ENCODE measurements at places on chromosomes 7 and 10.

GRCh38 chr10:98920807-98921206, 314.8 kb downstream of the HPSE2 start:
- H3K4me3 ChIP-seq, result no peak overlapping the region
- DNase-seq, result peak; percentile 62
- H3K27me3 ChIP-seq, result no peaks in the 10 kb centered on the region
- H3K27ac ChIP-seq, result no peak overlapping the region
- no peaks in the 10 kb centered on the region for H3K36me3 ChIP-seq

GRCh38 chr10:10520491-10521385, 496.9 kb upstream of the CELF2 start:
- H3K4me1 ChIP-seq, result no peaks in the 10 kb centered on the region
- DNase-seq, result no peak
- no peaks in the 10 kb centered on the region for H3K27me3 ChIP-seq
- no peak overlapping the region for H3K4me3 ChIP-seq
- H3K36me3 ChIP-seq, result no peaks in the 10 kb centered on the region
- H3K27ac ChIP-seq, result no peak overlapping the region

GRCh38 chr10:34780818-34781380, 34.2 kb downstream of the PARD3 start:
- H3K36me3 ChIP-seq, result no peaks in the 10 kb centered on the region
- no peaks in the 10 kb centered on the region for H3K27me3 ChIP-seq
- H3K27ac ChIP-seq, result peak overlapping the region; percentile 48
- peaks cover 12% of the 10 kb centered on the region for H3K4me1 ChIP-seq
- no peak overlapping the region for H3K4me3 ChIP-seq

DNA sequence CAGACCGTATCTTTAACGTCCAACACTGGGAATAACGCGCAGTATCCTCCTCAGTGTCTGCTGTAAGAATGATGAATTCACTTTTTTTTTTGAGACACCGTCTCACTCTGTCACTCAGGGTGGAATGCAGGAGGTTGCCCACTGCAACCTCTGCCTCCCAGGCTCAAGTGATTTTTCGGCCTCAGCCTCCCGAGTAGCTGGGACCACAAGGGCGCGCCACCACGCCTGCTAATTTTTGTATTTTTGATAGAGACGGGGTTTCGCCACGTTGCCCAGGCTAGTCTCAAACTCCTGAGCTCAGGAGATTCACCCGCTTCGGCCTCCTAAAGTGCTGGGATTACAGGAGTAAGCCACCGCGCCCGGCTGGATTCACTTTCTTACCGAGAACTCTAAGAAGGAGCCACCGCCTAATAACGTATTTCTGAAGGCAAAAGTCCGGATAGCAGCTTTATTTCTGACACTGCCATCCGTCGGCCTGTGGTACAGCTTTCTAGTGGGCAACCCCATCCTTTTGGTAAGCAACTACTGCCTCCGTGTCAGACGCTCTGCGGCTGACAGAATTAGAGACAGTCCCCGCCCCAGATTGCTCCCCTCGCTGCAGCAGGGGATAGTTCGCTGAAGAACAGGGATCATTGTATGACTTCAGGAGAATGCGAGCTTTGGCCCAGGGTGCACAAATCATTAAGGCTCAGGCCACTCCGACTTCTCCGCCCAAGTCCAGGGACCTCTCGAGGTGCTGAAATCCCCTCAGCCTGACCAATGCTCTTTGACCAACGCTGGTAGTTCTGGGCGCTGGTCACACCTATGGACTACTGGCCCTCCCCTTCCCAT, 662 bp downstream of the POLR3A start:
- peaks cover 19% of the 10 kb centered on the region for H3K36me3 ChIP-seq
- H3K4me3 ChIP-seq, result peak overlapping the region; percentile 97
- peak overlapping the region; percentile 68 for H3K27ac ChIP-seq
- no peaks in the 10 kb centered on the region for H3K27me3 ChIP-seq
- DNase-seq, result peak; percentile 70
- peaks cover 13% of the 10 kb centered on the region for H3K4me1 ChIP-seq

GRCh38 chr10:92690211-92690914, 608 bp downstream of the HHEX start:
- peak overlapping the region; percentile 63 for H3K27ac ChIP-seq
- H3K4me3 ChIP-seq, result peak overlapping the region; percentile 47
- H3K36me3 ChIP-seq, result no peaks in the 10 kb centered on the region

DNA sequence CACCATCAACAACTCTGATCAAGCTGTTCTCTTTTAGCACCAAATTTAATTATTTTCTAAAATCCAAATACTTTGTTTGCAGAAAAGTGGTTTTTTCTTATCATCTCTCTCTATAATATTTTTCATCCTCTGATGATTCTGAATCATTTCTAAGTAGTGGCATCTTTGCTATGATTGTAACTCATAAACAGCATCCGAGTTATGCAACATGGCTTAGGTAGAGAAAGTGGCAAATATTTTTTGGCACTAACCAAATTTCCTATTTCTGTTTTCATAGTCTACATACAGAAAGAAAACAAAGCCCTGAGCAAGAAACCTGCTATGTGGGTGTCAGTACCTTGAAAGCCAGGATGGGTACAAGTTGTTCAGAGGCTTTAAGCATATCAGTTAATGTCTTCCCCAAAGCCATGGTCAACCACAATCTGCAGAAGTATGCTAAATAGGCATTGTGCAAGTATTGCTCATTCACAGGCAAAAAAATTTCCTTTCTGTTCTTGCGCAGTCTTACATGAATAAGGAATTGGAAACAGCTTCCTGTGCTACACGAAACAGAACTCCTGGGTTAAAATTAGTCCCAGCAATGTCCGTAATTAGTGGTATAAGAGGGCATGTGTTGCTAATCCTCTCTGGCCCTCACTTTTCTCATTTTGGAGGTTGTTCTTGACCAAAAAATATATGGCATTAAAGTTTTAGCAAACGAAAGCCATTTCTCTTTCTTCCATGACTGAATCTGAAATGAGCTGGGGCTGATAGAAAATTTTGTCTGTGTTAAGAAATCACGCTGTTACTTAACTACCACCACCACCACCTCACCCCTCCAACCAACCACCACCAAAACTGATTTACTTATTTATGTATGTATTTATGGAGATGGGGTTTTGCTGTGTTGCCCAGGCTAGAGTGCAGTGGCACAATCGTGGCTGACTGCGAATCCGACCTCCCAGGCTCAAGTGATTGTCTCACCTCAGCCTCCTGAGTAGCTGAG, 325.6 kb upstream of the MAGI2 start:
- H3K4me1 ChIP-seq, result no peaks in the 10 kb centered on the region
- H3K36me3 ChIP-seq, result no peaks in the 10 kb centered on the region
- H3K27me3 ChIP-seq, result no peaks in the 10 kb centered on the region
- no peak overlapping the region for H3K4me3 ChIP-seq
- no peak overlapping the region for H3K27ac ChIP-seq

DNA sequence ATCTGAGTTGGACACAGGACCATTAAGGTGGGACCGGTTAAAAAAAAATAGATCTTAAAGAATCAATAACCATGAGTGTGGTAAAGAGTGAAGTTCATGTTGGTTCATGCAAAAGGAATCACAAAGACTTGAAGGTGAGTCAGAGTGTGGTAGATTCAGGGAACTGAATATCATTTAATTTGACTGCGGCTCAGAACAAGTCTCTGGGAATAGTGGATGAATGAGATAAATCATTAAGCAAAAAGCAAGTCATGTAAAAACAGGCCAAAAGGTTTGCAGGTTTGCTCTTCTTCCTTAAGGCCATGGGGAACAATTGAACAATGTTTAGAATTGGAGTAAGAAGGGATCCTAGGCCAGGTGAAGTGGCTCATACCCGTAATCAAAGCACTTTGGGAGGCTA, 385.8 kb downstream of the ETV1 start:
- no peaks in the 10 kb centered on the region for H3K36me3 ChIP-seq
- no peak for DNase-seq
- no peak overlapping the region for H3K27ac ChIP-seq
- H3K4me1 ChIP-seq, result no peaks in the 10 kb centered on the region

- no peaks in the 10 kb centered on the region for H3K27me3 ChIP-seq
- H3K36me3 ChIP-seq, result peaks cover 17% of the 10 kb centered on the region
- no peak overlapping the region for H3K27ac ChIP-seq
- no peak overlapping the region for H3K4me3 ChIP-seq
- DNase-seq, result no peak
Measured at GRCh38 chr10:133403784-133404183, 9.8 kb downstream of the MTG1 start.

DNA sequence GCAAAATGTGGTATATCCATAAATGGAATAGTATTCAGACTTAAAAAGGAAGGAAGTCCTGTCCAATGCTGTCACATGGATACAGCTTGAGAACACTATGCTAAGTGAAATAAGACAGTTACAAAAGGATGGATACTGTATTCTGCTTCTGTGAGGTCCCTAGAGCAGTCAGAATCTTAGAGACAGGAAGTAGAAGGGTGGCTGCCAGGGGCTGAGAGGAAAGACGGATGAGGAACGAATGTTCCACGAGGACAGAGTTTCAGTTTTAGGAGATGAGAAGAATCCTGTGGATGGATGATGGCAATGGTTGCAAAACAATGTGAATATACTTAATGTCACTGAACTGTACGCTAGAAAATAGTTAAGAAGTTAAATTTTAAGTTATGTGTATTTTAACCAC, 3.8 kb downstream of the PRKCQ start:
- no peak for DNase-seq
- no peaks in the 10 kb centered on the region for H3K4me1 ChIP-seq
- peaks cover 2% of the 10 kb centered on the region for H3K27me3 ChIP-seq
- H3K27ac ChIP-seq, result no peak overlapping the region

DNA sequence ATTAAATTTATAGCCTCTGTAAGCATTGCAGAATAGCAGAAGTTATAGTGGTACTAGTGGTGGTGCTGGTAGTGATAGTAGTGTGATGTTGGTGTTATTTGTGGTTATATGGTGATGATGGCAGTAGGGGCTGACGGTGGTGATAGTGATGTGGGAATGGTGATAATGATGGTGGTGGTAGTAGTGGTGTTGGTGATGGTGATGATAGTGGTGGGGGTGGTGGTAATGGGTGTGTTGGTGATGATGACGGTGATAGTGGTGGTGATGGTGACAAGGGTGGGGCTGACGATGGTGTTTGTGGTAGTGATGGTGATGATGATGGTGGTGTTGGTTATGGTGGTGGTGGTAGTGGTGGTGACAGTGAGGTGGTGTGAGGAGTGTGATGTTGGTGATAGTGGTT, 54.4 kb upstream of the MGAM2 start:
- H3K4me1 ChIP-seq, result no peaks in the 10 kb centered on the region
- DNase-seq, result no peak
- no peak overlapping the region for H3K4me3 ChIP-seq
- H3K27ac ChIP-seq, result no peak overlapping the region
- no peaks in the 10 kb centered on the region for H3K27me3 ChIP-seq

DNA sequence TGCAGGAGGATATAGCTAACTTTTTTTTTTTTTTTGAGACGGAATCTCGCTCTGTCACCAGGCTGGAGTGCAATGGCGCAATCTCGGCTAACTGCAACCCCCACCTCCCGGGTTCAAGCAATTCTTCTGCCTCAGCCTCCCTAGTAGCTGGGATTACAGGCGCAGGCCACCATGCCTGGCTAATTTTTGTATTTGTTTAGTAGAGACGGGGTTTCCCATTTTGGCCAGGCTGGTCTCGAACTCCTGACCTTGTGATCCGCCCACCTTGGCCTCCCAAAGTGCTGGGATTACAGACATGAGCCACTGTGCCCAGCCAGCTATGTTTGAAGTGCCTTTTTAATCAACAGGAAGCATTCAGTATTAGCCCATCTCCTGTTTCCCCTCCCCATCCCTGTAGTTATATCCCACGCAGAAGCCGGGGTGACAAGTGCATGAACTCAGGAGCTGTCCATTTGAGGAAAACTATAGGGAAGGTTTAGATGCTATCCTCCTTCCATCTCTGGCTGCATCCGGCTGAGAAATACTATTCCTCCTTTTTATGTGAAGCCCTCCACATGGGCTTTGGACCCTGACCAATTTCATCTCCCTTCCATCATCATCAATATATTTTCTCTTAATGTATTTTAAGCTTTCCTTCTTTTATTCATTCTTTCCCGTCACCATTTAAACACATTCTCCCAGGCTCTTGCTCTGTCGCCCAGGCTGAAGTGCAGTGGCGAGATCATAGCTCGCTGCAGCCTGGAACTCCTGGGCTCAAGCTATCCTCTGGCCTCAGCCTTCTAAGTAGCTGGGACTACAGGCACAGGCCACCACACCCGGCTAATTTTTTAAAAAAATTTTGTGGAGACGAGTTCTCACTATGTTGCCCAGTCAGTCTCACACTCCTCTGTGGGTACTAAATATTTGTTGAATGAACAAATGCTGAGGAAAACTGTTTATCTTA, 1.3 kb upstream of the POT1 start:
- H3K27ac ChIP-seq, result no peak overlapping the region
- peak; percentile 38 for DNase-seq
- peaks cover 3% of the 10 kb centered on the region for H3K4me1 ChIP-seq
- H3K36me3 ChIP-seq, result no peaks in the 10 kb centered on the region
- H3K27me3 ChIP-seq, result no peaks in the 10 kb centered on the region
- H3K4me3 ChIP-seq, result no peak overlapping the region

GRCh38 chr7:150375662-150376521, 3.2 kb upstream of the ZNF775 start:
- DNase-seq, result no peak
- H3K27me3 ChIP-seq, result no peaks in the 10 kb centered on the region
- H3K36me3 ChIP-seq, result peaks cover 2% of the 10 kb centered on the region
- no peak overlapping the region for H3K4me3 ChIP-seq
- H3K27ac ChIP-seq, result no peak overlapping the region

DNA sequence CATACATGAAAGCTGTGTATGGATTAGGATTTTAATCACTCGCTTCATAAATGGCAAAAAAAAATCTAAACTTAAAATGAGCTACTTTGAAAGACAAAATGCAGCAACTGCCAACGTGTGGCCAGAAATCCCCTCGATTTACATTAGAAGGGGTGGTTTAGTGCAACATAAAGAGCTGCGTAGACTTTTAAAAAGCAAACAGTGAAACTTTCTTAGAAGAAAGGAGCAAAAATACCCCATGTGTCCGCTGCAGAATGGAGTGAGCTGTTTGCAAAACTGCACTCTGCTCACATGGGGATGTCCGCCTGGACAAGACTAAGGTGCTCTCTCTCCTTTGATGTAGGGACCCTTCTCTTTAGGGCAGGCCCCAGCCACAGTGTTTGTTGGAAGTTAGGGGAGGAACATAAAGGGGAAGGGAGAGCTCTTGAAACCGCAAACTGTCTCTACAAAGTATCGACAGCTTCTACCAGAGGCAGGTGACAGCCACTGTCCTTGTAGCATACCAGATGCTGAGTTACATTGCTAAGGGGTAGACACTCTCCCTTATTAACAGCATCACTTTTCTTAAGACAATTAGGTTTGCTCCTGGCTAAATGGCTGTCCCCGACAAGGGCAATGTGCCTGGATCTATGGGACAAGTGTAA, 528.1 kb downstream of the KCNMA1 start:
- DNase-seq, result no peak
- H3K36me3 ChIP-seq, result no peaks in the 10 kb centered on the region
- H3K27ac ChIP-seq, result no peak overlapping the region
- H3K4me1 ChIP-seq, result no peaks in the 10 kb centered on the region
- H3K27me3 ChIP-seq, result no peaks in the 10 kb centered on the region

- H3K36me3 ChIP-seq, result no peaks in the 10 kb centered on the region
- no peak overlapping the region for H3K4me3 ChIP-seq
- DNase-seq, result no peak
- H3K27ac ChIP-seq, result no peak overlapping the region
Measured at GRCh38 chr7:142443216-142444010, 185.6 kb upstream of the PRSS58 start.
